ENCODE measurements at places on chromosomes 4 and X.

DNA sequence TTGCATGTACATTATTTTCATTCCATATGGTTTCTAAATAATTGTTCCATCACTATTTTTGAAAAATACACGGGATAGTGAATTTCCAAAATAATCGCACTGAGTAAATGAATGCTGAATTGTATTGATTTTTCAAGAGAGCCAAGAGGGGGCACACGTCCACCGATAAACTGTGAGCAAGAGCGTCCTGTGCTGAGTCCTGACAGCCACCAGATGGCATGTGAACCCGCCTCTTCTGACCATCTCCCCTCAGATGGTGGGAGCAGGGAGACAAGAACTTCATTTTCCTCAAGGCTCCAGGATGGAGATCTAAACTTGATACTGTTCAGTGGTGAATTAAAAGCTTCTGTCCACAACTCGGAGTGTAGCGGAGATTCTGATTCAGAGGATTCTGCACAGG is 30.6 kb upstream of the IL9R start:
- no peak for DNase-seq

DNA sequence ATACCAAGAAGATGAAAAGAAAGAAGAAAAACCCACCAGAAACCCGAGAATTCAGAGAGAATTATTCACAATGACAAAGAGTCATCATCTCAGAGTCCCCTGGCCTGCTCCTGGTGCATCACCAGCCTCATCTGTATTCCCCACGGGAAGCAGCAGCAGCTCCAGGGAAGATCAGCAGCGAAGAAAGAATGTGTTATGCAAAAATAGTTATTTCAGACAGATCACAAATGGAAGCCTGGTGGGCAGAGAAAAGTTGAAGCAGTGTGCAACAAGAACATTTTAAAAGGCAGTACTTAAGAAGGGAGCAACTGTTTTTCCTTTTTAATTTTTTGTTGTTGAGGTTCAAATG is 189.2 kb downstream of the PPP3CA start:
- no peak for DNase-seq

DNA sequence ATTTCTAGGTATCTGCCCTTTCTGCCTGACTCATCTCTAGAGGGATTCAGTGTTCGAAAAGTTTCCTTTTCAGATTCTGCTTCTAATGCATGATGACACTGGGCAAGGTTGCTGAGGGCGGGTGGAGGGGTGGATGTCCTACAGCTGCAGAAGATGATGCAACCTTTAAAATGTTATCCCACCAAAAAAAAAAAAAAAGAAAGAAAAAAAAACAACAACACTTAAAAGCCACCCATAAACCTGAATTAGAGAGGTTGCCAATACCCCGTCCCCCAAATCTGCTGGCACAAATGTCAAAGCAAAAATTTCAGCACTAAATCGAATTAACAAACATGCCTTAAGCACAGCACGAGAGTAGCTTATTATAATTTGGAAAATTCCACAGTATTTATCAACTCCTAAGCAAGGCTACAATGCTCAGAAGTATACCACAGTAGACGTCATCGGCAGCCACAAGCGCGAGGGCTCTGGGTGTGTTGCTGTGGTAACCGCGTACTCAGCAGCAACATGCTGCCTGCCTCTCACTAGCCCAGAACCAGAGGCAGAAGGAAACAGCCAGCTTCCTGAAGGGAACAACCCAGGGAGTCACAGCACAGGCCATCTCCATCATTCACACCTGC is 167.5 kb upstream of the MAP3K15 start:
- peak; percentile 77 for DNase-seq

- DNase-seq: no peak
These were observed 13.9 kb downstream of the SMPX start for GRCh38 chrX:21744060-21744459.

All from activated CD8-positive, alpha-beta memory T cell treated with anti-CD3 and anti-CD28 coated beads for 24 hours (primary cell).